ENCODE measurements at places on chromosomes 4 and X.

DNA sequence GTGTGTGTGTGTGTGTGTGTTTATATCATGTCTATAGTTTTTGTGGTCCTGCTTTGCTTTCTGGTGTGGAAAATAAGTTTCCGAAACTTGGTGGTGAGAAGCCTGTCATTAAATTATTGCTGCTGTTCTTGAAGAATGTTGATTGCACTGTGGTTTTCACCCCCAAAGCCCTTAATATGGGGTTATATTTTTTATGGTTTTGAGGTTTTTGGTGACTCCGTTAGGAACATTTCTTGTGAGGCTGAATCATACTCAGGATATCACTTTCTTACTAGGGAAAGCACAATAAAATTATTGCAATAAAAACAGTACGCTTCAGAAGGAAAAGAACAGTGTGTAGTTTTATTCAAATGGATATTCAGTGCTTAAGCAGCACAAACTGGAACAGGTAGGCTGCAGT lies 539.1 kb upstream of the MAGEB18 start:
- DNase-seq = no peak

GRCh38 chrX:69028761-69029120 lies 136.5 kb downstream of the PJA1 start:
- no peak for DNase-seq

DNA sequence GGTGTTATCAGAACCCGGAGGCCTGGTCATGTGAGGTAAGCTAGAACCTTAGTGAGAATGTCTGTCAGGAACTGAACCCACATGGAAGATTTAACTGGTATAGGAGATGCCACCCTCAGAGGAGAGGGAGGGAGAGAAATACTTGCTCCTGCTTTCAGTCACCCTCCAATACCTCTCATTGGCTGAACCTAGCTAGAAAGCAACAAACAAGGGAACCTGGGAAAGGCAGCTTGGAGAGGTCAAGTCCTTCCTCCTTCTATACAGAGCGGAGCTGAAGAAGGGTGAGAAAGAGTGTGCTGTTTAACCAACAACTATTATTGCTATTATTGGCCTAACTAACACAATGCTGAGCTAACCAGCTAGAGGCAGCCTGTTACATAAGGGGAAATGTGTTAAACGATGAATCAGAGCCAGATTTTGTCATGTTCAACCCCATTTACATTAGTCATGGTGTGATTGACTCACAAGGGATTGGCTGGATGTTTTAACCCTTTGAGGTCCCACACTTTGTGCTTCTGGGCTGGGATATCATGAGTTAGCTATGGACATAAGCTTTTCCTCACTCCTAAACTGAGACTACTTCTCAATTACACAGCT lies 96.5 kb upstream of the ESX1 start:
- no peak for DNase-seq

GRCh38 chrX:119692191-119693039 lies 553 bp downstream of the SEPTIN6 start:
- DNase-seq = peak; percentile 53

DNA sequence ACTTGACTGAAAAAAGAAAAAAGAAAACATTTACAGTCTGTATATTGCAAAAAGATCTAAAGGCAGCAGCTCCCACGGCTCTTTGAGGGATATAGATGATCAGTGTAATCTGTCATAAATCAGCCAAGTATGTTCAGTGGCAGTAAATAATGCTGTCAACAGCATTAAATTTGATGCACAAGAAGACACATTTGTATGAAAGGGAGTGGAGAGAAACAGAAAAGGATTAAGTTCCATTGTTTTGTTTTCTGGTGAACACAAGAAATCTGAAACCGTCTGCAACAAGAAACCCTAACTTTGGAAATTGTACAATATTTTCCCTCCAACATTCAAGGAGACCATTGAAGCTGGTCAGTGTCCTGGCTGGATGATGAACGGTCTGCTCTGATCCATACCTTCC lies 27.6 kb upstream of the C1QTNF7 start:
- DNase-seq = no peak

DNA sequence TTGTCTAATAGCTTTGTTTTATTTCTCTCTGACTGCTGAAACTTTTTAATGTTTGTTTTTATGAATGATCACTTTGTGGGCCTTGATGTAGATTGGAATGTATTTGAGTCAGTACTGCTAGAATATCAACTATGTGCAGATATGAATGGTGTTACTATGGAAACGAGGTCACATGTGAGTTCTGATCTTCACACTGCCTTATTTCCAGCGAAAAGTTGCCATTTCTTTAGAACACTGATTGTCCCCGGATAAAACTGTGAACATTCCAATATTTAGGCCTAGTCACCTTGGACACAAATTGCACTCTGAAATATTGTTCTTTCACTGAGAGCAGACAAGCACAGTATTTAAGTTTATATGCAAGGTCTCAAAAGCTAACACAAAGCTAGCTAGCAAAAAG lies 27.2 kb upstream of the MAGED1 start:
- no peak for DNase-seq

- peak; percentile 78 for DNase-seq
These were observed 97.0 kb downstream of the DDIT4L start for GRCh38 chr4:100093091-100093866.

- no peak for DNase-seq
These were observed 104.0 kb downstream of the MAD2L1 start for GRCh38 chr4:119962631-119963030.

- no peak for DNase-seq
These were observed 77.8 kb upstream of the STIM2 start for GRCh38 chr4:26782830-26783202.

GRCh38 chrX:41475591-41476241 lies 28.6 kb downstream of the NYX start:
- no peak for DNase-seq
